ENCODE measurements at places on chromosomes 7 and 10. TPM values are rescaled to one million over a fixed set of nuclear protein-coding genes. Genes with fewer than 3 reads are reported as not detected.

- no peak for DNase-seq
Measured at GRCh38 chr10:73559590-73559989, 31.6 kb downstream of the USP54 start.

- DNase-seq = no peak
Measured at GRCh38 chr10:22712211-22712955, 2.0 kb downstream of the PIP4K2A start.

GRCh38 chr7:7816084-7816483 lies 97.7 kb upstream of the RPA3 start:
- no peak for DNase-seq

- DNase-seq = no peak
Measured at GRCh38 chr7:6015917-6016652, 7.0 kb downstream of the AIMP2 start.

The CASP2 gene
- 50.0 TPM for total RNA-seq

The CPA2 gene
- total RNA-seq = not detected

DNA sequence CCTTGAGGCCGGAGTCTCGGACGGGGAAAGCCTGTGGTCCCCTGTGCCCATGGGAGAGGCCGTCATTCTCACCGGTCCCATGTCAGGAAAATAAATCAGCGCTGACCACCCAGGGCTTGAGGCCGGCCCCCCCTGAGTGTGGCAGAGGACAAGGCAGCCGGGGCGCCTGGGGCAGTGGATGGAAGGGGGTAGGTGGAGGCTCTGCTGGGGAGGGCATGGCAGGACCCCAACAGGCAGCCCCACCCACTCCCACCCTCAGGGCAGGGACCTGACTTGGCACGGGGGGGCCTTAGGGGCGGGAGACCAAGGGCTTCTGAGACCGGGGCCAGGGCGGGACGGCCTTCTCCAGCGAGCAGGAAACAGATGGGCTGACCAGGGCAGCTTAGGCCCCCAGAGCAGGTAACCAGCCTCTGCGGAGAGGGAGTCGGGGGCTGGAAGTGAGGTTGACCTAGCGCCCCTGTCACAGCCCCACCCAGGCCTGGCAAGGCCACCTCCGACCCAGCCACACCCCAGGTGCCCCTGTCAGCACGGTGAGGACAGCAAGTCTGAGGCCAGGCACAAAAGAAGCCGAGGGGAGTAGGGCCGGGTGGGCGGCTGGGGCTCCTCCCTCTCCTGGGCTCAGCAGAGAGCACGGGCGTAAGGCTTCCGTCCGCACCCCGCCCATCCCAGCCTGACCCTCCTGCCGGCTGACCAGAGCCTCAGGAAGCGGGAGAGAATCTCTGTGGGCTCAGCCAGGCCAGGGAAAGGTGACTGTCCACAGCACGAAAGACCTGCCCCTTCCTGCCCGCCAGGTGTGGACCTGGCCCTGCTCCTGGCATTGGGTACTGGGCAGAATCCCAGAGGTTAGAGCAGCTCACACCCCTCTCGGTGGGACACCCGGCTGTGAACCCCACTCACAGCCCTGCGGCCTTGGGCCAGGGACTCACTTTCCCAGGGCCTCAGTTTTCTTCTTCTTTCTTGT lies 87.4 kb downstream of the FOXL3 start:
- DNase-seq = no peak

GRCh38 chr7:25481891-25482290 lies 253.6 kb upstream of the NPVF start:
- DNase-seq = no peak

The ANXA8L1 gene
- total RNA-seq = not detected

DNA sequence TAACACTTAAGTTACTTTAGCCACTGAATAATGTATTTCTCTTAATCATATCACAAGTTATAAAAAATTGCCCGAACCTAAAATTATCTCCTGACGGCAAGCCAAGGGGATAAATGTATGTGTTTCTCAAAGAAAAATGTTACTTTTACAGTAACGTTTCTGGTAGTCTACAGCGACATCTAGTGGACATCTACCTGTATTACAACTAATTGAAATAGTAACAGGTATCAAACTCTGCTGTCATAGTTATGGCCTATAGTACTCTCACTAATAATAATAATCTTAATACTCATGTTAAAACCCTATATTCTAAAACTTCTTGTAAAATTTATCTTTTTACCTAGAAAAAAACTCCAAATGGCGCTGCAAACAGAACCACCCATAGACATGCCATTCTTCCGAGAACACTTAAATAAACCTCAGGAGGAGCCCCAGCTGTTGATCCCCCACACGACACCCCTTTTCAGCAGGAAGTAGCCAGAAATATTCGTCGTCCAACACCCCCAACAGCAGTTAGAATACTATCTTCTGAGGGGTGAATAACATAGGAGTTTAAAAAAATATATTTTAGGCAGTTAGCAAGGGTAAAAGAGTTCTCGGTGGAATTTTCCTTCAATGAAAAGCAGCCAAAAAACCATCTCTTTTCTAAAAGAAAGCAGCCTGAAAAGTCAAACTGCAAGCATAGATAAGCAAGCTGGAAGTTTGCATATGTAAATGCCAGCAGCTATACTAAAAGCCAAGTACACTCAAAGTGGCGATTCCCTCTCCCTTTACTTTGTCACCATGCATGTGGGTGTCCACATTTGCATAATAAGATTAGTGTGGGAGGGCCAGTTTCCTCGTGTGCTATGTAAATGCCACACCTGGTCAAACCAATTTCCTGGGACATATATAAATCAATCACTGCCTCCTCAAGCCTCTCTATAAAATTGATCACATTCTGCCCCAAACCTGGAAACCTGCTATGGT lies 40.5 kb upstream of the ZNF107 start:
- DNase-seq = peak; percentile 17

The BHLHA15 gene
- 0.39 TPM for total RNA-seq

GRCh38 chr7:21941611-21942141 lies 4.0 kb downstream of the CDCA7L start:
- no peak for DNase-seq

- DNase-seq = peak; percentile 31
Measured at GRCh38 chr10:103197174-103197573, 4.1 kb upstream of the NT5C2 start.

The GJD4 gene
- not detected for total RNA-seq

DNA sequence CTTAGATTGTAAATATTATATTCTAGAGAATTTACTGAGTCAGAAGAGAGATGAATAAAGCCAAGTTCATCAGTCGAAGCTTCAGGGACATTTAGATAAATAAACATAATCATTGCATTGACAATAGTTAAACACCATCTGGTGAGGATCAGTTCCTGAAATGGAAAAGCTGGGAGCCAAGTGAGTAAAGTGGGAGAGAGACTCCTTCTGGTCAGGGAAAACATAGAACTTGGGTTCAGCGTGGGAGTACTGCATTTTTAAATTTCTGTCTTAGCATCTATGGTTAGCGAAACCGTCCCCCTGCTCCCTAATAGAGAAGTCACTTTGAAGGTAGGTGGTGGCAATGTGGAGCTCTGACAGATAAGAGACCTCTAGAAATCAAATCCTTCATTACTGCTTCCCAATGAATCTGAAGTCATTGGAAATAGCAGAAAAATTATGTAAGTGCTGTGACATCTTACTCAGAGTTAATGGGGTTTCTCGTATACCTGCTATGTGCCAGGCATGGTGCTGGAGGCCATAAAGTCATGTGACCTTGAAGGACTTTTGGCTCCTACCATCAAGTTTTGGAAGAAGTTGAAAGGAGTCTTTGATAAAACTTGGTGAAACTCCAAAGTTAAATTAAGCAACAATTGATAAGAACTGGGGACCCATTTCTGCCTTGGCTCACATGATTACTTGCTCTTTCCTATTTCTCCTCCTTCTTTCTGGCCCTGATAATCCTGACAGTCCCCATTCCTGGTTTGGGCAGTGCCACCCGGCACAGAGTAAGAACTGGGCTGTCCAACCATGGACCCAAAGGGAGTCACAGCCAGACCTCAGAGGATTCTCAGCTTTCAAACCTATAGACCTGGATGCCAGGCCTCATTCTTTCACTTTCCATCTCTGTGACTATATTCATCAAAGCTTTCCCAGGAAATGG lies 211.2 kb downstream of the C7orf25 start:
- DNase-seq = no peak

The RNF32 gene
- total RNA-seq = 1.1 TPM

GRCh38 chr7:133501771-133502170 lies 248.9 kb downstream of the EXOC4 start:
- DNase-seq = no peak

GRCh38 chr10:108583877-108584276 lies 1339.4 kb downstream of the XPNPEP1 start:
- DNase-seq = no peak

The FAM20C gene
- total RNA-seq = 27.0 TPM

DNA sequence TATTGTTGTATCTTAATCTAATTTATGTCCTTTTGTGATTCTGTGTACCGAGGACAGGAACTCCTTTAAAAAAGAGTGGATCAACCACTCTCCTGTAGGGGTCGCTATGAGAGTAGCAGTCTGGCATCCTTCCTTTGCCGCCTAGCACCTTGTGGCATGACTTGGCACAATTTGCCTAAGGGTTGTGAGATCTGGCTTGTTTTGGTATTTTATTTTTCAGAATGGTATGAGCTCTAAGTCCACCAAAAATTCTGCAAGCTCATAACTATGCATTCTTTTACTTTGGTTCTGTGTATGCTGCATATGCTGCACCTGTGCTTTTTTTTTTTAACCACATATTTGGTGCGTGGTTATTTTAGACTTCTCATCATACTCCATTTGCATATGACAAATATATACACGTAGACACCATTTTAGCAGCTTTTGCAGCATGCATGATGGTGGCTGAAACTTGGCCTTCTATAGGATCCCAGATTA lies 112.8 kb downstream of the CDK14 start:
- no peak for DNase-seq

The OR2A14 gene
- total RNA-seq = not detected

DNA sequence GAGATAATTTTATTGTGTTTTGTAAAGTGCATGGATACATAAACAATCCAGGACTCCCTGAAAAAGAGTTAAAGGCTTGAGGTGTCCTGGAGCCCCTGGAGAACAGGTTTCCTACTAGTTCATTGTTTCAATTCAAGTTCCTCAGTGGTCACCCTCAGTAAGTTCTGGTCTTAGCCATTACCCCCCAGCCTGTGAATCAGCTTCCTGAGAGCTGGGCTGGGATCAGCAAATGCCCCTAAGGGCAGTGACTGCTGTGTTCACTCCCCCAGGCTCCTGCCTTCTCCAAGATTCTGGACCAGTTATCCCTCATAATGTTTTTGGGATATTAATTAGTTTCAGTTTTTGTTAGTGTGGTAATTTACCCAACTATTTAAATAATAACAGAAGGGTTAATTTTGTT lies 151.6 kb upstream of the PRSS58 start:
- DNase-seq = no peak

DNA sequence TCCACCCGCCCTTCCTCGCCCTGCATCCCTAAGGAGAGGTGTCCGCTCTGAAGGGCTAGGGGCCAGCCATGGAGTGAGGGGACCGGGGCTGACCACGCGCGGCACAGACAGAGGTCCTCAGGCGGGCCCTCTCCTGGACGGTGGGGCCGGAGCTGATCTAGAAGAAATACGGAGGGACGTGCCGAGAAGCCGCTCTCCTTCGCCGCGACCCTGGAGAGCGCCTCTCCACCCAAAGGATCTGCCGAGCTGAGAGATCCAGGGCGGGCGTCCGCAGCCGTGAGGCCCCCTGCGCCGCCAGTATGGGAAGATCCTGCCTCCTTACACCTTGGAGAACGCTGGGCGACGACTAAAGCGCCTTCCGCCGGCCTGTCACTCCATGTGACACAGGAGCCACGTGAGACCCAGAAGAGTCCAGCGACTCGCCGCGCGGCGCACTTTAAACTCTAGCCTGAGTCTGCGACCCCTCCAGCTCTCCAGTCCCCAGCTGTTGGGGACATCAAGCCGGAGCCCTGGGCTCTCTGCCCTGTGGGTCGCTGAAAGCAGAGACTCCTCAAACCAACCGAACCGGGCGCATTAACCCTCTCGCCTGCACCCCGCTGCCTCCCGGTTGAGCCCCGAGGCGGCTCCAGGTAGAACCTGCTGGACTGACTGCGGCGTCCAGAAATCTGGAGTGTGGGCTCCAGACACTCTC lies 1.5 kb upstream of the SFMBT2 start:
- no peak for DNase-seq

DNA sequence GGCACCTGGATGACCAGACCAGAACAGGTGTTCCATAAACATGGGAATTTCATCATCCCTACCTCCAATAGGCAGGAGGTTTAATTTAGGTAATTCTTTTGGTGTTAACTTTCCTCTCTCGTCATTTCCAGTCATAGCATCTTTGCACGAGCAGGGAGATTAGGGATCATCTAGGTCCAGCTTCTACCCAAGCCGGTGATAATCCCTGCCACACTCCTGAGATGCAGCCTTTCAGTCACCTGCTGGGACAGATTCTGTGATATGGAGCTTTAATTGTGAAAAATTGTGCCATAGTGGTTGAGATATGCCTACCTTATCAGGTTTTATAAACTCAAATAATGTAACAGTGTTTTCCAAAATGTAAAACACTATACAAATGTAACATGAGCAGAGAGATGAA lies 191.8 kb upstream of the AOAH start:
- DNase-seq = no peak

The PAOX gene
- 8.1 TPM for total RNA-seq
